ENCODE measurements at places on chromosomes 5 and 9.

DNA sequence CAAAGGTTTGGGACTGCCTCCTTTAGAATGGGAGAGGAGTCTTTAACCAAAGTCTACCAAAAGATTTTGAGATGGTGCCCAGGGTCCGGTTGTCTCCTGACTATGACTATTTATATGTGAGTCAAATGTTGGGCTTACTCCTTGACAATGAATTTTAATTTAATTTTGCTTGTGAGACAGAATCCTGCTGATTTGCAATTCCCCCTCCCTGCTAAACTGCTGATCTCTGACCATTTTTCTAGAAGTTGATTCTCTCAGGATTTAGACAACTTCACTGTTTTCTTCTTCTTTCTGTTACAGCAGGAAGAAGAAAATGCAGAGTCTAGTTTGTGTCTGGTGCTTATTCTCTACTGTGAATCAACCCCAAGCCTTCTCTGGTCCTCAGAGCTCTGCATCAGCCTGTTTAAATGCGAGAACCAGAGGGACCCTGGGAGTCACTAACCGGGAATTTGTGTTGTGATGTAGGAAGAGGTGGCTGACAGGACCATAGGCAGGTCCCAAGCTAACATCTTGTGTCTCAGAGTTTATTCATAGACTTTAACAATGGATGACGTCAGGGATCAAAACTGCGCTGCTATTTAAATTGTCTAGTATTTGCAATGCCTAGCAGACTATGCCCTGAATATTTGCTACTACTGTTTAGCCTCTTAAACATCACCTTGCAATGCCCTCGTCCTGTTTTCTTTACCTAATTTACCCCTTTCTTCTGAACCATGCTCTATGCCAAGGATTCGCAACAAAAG is 124.0 kb upstream of the TAF11L2 start:
- DNase-seq: no peak

DNA sequence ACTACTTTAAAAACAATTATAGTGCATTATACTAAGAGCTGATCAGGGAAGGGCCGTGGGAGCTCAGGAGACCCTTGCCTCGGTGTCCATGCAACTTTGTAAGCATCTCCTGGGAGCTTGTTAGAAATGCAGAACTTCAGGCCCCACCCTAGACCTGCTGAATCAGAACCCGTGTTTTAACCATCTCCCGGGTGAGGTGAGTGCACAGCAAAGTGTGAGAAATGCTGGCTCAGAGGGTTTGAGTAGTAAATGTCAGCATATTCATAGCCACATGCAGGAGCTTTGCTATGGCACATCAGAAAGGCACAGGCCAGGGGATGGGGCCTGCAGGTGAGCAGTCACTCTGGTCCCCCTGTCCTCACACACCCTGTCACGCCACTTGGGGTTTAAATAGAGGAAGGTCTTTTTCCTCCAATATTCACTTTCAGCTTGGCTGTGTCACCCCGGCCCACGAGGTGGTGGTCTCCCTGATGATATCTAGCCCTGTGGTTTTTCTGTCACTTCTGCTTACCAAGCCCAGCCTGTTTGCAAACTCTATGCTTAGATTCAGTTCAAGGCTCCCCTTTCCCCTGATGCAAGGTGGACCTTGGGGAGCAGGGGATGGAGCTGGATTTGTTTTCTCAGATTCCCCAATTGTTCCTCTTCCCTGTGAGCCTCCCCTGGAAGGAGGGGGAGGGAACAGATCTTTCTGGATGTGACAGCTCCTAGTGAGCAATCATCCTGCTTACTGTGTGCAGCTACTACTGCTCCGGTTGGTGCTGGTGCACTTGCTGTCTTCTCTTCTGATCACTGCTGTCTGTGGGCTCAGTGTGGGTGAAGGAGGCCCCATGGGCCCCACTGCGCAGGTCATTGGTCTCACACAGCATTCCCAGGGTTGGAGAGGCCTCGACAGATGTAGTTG is 51.8 kb upstream of the TGFBR1 start:
- DNase-seq: no peak

DNA sequence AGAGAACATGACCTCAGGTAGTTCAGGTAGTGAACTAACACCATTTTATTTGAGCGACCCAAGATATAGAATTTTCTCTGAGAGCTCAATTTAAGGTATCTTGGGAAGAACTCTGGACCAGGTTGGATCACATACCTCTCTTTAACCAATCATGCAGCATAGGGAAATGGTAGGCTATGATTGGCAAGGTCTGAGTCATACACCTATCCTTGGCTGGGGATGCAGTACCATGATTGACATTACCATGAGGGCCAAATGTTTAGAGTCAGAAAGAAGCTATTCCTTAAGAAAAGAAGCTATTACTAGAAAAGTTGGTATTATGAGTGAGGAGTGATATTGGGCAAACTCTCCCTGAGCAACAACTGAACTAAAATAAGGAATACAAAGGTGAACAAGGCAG is 258.7 kb downstream of the KCTD16 start:
- DNase-seq: no peak

DNA sequence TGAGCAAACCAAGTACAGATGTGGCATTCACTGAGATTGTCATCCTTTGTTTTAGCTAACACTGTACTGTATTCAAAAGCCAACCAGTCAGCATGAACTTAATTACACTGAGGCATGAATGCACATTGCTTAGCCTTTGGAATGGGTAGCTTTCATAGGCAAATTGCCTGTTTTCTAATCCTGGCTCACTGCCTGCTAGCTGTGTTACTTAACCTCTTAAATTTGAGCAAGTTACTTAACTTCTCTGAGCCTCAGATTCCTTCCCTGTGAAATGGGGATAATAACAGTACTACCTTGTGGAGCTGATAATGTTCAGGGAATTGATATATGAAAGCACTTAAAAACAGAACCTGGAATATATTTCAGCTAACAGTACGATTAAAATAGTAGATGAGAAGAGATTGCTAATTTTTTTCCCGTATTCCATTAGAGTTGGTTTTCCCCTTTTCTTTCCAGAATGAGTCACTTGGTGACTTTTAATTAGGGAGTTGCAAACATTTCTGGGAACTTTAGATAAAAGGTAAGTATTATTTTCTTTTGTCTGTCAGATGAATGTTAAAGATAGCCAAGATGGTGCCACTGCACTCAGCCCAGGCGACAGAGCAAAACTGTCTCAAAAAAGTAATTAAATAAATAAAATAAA is 43.9 kb downstream of the ARRDC3 start:
- no peak for DNase-seq

GRCh38 chr5:134506054-134507039 is 19.1 kb upstream of the JADE2 start:
- no peak for DNase-seq

- no peak for DNase-seq
Measured at GRCh38 chr5:147055850-147056566, 177.5 kb upstream of the PPP2R2B start.

DNA sequence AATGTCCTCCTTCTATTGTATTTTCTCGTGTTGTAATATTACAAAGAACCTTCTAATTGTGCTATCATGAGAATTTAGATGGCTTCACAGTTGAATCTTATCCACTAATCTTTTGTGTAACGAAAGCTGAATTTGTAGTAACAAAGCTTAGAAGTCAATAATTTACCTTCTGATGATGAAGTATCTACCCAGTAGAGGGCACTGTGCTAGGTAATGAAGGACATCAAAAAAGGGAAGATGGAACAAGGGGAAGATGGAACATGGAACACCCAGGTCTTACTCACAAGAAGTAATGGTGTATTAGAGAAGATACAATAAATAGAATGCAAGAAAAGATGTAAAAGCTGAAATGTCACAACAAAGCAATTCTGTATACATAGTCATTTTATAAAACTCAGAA is 131.0 kb upstream of the CCNG1 start:
- DNase-seq: no peak

DNA sequence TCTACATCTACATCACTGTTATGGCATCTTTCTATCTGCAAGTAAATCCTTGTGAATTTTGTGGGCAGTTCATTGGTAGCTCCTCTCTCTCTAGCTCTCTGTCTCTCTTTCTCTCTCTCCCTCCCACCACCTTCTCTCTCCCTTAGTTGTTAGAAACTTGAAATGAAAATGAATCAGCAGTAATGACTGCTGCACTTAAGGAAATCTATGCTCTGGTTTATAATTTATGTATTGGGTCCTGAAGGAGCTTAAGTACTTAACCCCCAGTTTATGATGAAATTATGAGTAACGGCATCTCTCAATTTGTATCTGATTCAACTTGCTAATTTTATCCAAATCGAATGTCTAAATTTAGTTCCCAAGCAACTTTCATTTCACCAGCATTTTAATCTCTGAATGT is 52.0 kb upstream of the PTGER4 start:
- DNase-seq: no peak

GRCh38 chr5:1419476-1420210 is 25.6 kb downstream of the SLC6A3 start:
- DNase-seq: no peak

- no peak for DNase-seq
Measured at GRCh38 chr9:77896269-77896937, 135.2 kb downstream of the GNAQ start.

DNA sequence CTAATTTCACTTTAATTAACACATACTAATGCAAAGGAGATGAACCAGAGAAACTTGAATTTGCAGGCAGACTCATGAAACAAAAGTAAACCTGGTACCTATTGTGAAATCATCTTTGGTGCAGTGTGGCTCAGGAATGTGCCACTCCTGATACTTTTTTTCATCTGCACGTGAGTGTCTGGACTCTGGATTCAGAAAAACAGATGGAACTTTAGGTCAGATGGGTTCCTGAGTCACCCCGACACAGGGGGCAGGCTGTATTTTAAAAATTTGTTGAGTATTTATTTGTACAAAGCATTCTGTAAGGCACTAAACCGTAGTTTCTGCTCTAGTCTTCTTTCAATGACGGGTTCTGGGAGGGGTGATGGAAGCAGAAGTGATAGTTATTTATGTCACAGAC is 52.2 kb upstream of the TUT7 start:
- DNase-seq: no peak

DNA sequence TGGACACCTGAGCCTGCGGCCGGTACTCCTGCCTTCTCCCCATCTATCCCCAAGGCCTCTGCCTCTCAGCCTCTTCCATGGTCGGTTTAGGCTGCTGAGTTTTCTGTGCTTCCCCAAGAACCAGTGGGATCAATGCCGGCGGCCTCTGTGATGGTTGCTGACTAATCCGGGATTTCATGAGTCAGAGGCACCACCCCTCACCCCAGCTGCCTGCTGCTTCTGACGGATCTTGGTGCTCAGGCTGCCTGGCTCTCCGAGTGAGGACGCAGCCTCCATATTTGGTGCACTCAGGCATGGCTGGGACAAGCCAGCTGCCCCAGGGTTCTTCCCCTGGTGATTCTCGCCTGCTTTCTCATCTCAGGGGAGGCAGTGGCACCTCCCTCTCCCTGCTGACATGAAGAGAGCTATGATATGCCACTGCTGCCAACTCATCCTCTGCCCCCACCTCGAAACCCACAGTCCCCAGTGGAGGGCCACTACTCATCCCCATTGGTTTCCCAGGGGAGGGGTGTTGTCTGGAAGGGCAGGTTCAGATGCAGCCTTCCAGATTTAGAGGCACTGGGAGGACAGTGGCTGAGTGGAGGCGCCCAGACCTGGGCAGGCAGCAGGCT is 3.3 kb upstream of the MAN1B1 start:
- no peak for DNase-seq

GRCh38 chr5:131282235-131282634 is 18.4 kb downstream of the CDC42SE2 start:
- no peak for DNase-seq

GRCh38 chr9:99167119-99167518 is 54.6 kb downstream of the ALG2 start:
- no peak for DNase-seq

DNA sequence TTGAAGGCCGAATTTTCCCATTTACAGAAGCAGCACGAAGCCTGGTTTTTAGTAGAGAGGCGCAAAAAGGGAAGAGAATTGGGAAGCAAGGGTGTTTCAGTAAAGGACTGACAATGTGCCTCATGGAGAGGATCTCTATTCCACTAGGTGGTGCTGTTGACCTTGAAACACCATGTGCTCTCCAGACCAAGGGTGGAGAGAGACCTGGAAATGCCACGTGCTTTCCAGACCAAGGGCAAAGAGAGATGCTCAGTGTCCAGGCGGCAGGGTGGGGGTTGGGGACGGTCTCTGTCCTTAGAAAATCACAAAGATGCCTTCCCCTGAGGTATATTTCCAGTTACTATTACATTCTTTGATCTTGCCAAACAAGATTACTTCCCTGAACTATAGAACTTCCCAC is 425.3 kb downstream of the CSNK1G3 start:
- no peak for DNase-seq

- DNase-seq: no peak
Measured at GRCh38 chr9:124062172-124062571, 50.6 kb downstream of the LHX2 start.

GRCh38 chr9:8980496-8981013 is 1181.0 kb upstream of the DMAC1 start:
- no peak for DNase-seq

- DNase-seq: no peak
Measured at GRCh38 chr5:6251565-6252102, 126.7 kb downstream of the MED10 start.

DNA sequence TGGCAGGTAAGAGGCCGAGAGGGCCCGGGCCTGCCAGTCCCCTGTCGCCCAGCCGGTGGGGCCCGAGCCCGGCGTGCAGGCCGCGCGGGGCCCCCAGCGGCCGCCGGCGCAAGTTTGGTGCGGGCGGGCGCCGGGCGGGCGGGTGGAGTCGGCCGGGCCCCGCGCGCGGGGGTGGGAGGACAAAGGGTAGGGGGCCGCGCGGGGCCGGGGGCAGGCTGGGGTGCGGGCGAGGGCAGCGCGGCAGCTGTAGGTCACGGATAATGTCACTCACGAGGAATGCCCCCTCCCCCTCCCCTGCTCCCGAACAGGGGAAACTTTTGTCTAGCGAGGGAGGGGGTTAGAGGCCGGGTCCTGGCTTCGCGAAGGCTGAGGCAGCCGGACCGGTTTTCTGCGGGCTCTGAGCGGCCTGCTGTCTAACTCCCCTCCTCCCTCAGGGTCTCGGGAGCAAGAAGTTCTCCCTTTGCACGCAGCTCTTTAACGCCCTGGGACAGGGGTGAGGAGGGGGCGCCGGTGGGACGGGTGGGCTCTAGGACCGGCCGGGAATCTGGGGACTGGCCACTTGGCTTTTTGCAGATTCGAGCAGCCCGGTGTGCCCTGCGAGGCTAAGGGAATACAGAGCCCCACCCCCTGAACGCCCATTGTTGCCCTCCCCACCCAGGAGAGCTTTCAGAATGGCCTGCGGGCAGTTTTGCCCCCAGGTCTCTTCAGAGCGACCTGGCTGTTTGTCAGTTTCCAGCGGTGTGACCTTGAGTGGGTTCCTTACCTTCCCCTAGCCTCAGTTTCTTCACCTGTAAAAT is 21.3 kb upstream of the NDST1 start:
- DNase-seq: no peak

DNA sequence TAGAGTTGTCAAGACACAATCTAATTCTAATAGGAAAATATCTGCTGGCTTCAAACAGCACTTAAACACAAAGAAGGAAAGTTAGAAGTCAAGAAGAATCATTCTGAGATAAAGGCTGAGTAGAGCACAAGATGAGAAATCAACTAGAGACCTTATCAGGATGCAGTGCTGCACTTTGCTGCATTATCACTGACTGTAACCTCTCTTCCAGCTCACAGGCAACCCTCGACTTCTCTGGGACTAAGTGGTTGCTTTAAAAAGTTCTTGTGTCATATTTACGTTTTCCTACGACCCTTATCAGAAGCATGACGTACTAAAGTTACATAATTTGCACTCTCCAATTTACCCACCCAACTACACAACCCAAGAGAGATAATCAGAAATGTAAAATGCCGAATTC is 176.1 kb downstream of the MLLT3 start:
- no peak for DNase-seq
